ENCODE measurements at places on chromosomes 16 and 17.

DNA sequence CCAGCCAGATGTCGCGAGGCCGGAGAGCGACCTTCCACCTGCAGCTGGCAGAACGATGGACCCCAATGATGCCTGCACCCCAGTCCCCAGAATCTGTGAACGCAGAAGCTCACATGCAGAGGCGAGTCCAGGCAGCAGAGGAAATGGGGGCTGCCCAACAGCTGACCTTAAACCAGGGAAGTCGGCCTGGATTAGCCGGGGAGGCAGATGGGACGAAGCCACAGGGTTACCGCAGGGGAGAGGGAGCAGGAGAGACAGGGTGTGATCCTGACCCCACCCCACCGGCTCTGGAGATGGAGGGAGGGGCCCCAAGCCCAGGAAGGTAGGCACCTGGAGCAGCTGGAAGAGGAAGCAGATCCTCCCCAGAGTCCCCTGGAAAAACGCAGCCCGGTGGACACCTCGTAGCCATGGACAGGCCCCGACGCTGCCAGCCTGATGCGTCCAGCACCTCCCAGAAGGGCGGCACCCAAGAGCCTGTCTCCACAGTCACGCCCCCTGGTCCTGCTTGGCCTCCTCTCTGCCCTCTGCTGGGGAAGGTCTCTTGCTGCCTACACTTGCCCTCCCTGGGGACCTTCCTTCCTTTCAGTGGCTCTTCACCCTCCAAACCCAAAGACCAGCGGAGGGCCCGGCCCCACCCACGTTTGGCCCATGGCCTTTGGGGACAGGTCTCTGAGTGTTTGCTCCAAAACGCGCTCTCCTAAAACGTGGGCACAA is 37.3 kb downstream of the PIEZO1 start:
- no peak for DNase-seq

- no peak for DNase-seq
Observed at GRCh38 chr16:68612996-68613395, 32.1 kb upstream of the CDH3 start.

- no peak for DNase-seq
Observed at GRCh38 chr16:24069036-24069590, 187.0 kb upstream of the CACNG3 start.

DNA sequence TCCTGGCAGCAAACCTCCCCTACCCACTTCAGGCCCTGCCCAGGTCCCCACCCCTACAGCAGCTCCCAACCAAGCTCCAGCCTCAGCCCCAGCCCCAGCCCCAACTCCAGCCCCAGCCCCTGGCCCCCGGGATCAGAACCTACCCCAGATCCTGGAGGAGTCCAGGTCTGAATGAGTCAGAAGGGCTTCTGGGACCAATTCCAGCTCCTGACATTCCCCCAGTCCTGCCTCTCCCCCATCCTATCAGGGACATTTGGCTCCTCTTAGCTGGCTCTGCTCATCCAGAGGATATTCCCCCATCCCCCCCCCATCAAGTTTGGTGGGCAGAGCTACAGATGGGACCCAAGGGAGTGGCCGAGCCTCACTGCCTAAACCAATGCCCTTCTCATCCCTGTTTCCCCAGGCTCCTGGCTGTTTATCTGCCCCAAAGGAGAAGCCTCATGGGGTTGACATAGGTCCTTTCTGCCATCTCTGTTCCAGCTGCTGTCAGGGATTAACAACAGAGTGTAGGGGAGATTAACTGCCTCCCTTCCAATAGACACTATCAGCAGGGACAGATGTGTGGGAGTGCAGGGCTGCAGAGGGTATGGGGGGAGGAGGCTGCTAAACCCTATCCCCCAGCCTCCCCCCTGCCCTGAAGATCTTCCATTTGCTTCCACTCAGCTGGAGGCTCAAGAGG is 16.5 kb downstream of the CNTNAP1 start:
- DNase-seq: no peak

- no peak for DNase-seq
Observed at GRCh38 chr17:70896843-70897242, 727.5 kb downstream of the KCNJ2 start.

DNA sequence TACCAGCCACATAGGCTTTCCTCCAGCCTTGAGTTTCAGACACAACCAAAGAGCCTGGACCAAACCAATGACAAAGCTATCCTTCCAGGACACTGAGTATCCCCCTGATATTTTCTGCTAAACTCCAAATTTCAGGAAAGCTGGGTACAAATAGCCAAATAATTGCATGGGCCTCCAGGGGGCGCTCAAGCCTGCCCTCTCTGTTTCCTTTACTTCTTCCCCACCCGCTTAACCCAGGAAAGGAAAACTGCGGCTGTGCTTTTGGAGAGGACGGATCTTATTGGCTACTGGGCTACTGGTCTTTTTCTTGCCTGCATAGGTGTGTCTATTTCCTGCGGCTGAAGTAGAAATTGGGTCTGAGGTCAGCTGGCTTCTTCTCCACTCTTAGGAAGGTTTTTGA is 30.1 kb downstream of the GNGT2 start:
- DNase-seq: no peak

GRCh38 chr16:87619360-87620200 is 17.3 kb downstream of the JPH3 start:
- DNase-seq: no peak

GRCh38 chr17:76510831-76511244 is 9.6 kb upstream of the RHBDF2 start:
- no peak for DNase-seq

DNA sequence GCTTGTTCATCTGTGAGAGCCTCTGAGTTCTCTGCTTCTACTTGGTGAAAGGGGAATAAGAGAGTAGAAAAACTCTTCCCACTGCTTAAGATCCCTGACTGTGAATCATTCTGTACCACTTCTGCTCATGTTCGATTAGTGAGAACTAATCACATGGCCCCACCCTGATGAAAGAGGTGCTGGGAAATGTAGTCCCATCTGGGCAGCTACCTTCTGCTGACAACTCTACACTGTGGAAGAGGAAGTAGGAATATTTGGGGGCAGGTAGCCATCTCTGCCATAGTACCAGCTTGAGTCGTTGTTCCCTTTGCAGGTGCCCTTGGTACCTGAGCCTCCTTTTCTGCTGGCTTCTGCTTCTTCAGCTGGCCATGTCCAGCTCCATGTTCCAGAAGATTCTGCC is 29.9 kb downstream of the NKD1 start:
- DNase-seq: no peak

- no peak for DNase-seq
Observed at GRCh38 chr16:5062051-5062450, 3.7 kb downstream of the C16orf89 start.
